Left ventricle myocardium inferior (tissue), 1 donor: ENCODE measurements at places on chromosomes 6 and 20.
A peak's percentile ranks its signal among the peaks of the same experiment; 100 is the strongest.

DNA sequence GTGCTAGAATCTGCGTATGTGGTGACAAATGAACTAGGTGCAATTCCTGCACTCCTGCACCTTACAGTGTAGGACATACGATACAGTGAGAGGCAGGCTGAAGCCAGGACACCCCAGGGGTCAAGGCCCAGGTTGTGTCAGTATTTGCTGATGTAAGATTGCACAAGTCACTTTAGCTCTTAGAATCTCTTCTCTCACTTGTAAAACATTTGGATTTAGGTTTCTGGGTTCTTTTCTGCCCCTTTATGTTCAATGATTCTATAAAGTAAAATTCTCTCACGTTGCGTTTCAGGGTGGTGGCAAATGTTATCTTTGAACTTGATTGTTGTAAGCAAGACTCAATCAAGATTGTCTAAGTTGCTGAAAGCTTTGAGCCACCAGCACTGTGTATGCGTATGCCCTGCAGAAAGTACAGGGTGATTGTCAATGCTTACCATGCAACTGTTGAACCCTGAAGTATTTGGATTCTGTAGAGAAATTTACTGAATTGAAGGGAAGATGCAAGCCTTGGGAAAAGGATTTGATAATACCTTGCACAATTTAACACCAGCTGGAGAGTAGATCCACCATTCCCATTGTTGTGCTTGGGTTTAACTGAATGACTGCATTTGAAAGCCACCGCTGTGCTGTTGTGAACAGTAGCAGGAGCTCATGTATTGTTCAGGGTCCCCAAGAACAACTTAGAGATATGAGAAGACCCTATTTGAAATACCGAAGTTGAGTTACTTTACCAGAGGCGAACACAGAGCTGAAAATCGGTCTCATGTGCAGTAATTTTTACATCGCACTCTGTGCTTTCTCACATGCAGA, 106.1 kb upstream of the CITED2 start:
- DNase-seq, result no peak

DNA sequence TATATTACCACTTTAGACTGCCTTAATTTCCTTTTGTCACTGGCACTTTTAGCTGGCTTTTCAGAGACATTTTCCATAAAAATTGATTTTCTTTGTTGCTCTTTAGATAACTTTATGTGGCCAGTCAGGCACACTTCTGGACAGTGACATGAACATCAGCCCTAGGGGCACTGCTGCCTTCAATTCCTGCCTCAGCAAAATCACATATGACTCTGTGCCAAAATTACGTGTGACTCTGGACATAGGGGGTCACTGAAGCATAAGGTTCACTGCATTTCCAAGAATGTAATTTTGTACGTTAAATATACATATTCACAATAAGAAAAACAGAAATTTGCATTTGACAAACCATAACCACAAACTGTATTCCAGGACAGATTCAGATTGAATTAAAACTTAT, 66.5 kb downstream of the ESF1 start:
- no peak for DNase-seq

DNA sequence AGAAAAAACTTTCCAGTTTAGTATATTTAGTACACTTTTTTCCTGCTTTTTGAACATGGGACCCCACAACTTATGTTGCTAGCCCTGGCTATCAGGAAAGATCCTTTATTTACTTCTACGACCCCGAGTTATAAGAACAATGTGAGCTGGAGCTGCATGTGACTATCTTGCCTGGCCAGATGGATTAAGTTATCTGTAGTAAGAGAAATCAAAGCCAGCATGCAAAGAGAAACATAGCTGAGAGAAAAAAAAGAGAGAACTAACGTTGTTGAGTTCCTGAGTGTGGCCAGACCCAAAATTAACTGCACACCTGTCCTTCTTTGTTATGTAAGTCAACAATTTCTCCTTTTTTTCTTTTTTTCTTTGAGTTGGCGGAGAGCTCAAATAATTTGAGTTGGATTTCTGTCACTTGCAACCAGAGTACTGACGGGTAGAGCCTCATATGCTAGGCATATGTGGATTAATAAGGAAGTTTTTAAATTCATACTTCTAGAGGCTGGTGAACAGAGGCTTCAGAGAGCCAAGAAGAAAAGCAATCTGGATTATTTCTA, 219.5 kb downstream of the HACE1 start:
- no peak for DNase-seq

- no peak for DNase-seq
Measured at GRCh38 chr6:46293641-46294316, 123.0 kb upstream of the ENPP5 start.

DNA sequence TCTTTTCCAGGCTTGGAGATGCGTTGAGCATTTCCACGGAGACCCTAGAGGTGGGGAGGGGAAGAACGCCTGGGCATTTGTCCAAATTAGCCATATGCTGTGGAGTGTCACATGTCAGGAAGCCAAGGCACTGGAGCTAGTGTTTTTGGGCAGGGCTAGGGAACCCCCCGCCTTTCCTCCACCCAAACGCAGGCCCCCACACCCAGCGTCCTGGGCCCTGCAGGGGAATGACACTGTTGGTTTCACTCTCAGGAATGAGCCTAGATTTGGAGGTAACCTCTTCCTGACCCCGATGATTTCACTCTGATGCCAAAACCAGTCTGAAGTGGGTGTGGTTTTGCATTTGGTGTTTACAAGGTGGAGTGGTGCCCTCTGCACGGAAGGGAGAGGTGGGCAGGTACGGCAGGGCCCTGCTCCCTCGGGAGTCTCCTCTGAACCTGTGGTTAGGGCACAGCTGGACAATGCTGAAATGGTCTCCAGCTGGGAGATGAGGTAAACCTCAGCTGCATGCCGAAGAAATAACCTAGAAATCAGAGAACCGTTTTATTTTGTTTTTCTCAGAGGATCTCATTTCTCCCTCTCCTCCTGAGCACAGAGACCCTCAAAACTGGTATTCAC, 29.5 kb downstream of the MTHFD1L start:
- no peak for DNase-seq

GRCh38 chr6:13303668-13304017, 24.7 kb downstream of the TBC1D7 start:
- peak; percentile 83 for DNase-seq
